ENCODE measurements at places on chromosomes 3 and 15.

DNA sequence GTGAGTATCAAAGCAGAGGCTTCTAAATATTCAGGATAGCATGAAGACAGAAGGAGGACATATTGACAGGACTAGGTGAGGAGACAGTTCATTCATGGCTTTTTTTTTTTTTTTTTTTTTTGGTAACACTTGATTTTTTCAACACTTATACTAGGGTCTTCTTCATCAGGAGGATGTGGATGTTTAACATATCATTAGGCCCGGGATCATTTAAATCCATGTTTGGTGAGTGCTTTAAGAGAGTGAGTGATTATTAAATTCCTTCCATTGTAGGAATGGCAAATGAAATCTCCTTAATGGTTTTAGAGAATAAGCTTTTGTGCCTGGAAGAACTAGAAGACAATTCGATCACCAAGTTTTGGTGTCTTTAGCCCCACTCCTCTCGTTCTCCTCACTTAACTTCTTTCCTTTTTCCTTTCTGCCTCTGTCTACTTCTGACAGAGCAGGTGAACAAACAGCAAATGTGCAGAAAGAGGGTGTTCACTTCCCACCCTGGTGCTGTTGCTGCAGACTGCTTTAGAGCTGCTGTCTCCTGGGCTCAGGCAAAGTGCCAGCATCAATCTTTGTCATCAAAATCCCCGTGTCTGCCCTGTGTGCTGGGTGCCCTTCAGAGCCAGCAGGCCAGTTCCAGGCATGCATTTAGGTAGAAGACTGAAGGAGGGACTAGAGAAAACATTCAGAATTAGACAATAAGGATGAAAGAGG lies 35.6 kb upstream of the RAB11A start:
- DNase-seq: no peak

- no peak for DNase-seq
Observed at GRCh38 chr3:45528429-45528828, 66.1 kb upstream of the LIMD1 start.

DNA sequence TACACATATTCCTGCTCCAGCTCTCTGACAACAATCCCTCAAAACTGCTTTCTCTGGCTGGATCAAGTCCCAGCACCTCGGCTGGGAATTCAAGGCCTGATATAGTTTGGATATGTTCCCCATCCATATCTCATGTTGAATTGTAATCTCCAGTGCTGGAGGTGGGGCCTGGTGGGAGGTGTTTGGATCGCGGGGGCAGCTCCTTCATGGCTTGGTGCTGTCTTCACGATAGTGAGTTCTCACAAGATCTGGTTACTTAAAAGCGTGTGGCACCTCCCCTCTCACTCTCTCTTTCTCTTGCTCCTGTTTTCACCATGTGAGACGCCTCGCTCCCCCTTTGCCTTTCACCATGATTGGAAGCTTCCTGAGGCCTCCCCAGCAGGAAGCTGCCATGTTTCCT lies 47.4 kb upstream of the SYN2 start:
- DNase-seq: no peak

- DNase-seq: no peak
Observed at GRCh38 chr3:119664370-119664769, 4.0 kb upstream of the POPDC2 start.

DNA sequence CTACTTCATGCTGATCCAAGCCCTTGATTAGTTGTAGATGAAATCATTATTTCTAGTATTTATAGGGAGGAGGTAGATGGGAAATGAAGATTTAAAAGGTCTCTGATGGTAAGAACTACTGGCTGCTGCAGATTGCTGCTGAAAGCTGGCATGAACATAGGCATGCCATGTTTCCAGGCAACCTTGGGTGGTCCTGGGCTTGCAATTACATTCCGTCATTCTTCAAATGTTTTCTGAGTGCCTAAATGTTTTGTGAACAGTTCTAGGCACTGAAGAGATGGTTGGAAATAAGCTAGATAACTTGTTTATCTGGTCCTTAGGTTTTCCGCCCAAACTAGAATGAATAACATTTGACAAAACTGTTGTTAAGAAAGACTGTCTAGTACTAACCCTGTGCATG lies 95.8 kb downstream of the KCNAB1 start:
- DNase-seq: no peak

DNA sequence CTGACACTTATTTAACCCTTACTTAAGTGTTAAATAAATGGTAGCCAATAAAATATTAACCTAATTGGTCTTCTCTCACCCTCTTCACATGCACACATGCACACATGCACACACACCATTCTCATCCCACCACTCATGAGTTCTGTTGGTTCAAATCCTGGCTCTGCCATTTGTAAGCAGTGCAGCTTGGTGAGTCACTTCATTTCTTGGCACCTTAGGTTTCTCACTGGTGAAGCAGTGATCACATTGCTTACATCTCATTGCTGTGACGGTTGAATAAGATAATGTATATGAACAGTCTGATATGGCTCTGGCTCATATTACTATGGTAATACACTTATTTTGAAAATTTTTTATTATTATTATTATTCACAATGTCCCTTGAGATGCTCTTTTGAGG lies 33.8 kb downstream of the RIOX2 start:
- no peak for DNase-seq

DNA sequence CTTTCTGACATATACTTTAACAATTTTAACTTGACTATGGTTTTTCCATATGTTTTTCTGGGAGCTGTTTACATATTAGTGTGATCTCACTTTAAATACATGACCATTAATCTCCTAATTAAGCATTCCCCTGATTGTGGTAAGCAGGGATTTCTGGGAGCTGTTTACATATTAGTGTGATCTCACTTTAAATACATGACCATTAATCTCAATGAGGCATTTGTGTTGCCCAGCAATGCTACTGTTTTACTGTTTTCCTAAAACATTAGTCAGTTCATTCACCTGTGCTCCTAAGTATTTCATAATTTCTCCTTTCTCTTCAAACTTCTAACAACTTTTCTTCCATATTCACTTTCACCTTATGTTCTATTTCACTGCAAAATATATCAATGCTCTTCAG lies 3.6 kb upstream of the GRAMD1C start:
- no peak for DNase-seq

- no peak for DNase-seq
Observed at GRCh38 chr15:75205064-75205395, 3.3 kb downstream of the C15orf39 start.

DNA sequence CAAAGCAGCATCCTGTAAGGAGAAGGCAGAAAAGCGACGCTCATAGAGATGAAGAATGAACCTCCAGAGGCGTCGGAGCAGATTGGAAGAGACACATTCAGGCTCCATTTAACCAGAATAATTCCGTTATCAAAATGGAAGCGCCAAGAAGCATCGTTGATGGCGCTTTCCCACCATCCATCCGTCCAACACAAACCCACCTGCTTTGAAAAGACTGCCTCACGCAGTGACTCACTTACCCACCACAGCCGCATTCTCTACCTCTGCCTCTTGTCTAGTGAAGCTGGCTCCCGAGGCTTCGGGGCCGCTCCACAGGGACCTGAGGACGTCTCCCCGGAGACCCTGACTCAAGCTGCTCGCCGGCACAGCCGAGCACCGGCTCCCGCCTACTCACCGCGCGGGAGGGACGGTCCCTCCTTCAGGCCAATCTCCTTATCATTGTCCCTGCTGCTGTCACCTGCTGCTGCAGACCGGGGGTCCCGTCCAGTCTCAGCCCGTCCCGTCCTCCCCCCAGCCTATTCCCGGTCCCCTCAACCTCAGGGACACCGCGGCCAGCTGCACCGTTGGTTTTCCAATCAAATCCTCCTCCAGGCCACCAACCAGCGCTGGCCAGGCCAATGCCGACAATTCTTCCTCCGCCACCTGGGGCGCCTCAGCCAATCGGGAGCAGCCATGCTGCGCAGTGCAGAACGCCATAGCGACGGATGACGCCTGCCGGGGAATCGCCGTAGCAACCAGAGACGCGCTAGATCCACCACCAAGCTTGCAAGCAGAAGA lies at the start of gene NEK10:
Gene NEK10 (minus strand): TSS at position 553 of the 777 bp plus-strand sequence. CDS start 16,501 bp downstream, outside the sequence.
- peak; percentile 99 for DNase-seq

GRCh38 chr3:9362731-9363530 lies at the start of gene THUMPD3:
TSS of gene THUMPD3 (plus strand) at chr3:9363054. CDS start at chr3:9365069, 2,015 bp downstream.
- DNase-seq: peak; percentile 64

DNA sequence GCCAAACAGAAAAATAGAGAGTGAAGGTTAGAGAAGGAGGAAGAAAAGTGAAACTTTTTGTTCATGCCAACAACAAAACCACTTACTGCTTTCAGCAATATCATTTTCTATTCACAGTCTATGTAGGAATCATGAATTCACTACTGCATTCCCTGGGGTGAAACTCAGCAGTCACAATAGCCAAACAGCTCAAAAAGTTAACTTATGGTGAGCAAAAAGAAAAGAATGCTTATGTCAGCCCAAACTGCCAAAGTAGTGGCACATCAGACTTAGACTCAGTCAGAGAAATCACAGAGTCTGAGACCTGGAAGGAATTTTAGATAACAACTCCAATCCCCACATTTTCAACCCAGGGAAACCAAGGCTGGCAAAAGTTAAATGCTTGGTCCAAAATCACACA lies 238.7 kb upstream of the TMCO5A start:
- no peak for DNase-seq

DNA sequence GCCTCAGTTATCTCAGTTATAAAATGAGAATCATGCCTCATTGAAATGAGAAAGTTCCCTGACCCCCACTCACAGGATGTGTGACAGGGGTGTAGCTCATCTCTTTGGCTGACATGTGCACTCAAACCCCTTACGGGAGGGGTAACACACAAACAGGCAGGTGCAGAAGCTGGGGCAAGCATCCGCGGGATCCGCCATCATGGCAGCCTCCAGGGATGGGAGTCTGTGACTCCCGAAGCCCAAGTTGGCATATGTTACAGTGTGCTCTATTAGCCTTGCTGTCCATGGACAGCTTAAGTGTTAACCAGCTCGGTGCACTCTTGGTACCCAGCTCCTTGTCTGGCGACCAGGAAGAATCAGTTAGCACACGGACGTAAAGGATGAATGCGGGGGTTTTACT lies 822.7 kb upstream of the SEMA6D start:
- DNase-seq: no peak

- no peak for DNase-seq
Observed at GRCh38 chr15:42604894-42605744, 29.7 kb downstream of the STARD9 start.

DNA sequence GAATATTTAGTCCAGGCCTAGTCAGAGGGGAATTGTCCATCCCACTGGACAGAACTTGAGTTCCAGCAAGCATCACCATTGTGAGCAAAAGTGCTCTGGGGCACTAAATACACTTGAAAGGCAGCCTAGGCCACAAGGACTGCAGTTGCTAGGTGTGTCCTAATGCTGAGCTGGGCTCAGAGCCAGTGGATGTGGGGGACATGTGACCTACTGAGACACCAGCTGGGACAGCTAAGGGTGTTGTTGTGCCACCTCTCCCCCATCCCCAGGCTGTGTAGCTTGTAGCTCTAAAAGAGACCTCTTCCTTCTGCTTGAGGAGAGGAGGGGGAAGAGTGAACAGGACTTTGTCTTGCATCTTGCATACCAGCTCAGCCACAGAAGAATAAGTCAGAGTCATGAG lies 120.9 kb downstream of the DTWD1 start:
- no peak for DNase-seq

DNA sequence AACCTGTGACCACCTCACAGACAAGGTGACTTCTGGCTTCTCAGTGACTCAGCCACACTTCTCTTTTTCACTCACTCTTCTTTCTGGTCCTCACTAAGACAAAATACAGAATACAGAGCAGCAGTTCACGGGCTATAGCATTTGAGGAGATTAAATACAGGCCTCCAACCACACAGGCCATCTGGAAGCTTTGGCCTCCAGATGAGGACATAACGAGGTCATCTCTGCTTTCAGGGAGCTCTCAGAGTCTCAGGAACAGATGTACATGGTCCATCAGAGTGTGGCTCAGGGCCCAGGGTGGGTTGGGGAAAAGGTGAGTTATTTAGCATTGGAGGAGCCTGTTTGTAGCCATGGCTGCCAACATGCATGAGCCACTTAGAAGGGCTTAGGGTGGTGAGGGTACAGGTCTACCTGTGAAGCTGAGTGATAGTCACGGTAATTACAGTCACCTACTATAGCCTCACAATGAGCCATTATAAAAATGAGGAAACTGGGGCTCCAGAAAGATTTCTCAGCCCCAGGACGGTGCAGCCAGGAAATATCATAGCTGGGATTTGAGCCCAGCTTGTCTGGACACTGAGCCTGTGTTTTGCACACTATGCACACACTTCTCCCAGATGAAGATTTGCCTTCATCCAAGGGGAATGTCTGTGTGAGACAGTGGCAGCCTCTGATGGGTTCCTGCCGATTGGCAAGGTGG lies 159.8 kb upstream of the CTDSPL start:
- DNase-seq: no peak

DNA sequence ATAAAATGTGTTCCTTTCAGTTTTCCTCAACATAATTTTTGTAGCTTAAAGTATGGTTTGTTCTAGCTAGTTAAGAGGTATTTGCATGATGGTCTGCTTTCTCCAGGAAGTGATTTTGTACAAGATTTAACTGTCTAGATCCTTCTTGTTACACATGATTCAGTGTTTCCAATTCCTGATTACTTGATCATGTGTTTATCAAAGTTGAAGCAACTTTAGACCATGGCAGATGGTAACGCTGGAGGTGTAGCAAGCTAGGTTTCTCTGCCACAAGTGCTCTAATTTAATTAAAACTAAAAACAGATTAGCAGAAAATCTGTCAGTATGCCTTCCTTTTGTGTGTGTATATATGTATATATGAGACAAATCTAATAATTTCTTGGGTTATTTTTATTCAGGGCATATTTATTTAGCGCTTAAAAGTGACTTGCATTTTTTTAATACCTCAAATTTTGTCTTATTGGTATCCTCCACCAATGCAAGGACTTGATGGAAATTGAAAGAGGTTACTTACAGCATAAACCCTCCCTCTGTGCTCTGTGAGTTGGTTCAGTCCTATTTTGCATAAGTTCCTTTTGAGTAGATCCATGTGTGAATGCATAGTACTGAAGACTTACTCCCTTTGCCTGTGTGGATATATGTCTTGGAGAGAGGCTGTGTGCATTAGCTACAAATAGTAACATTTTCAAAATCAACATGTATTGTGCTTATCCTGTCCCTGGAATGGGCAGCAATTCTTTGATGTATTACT lies 157.3 kb upstream of the CGNL1 start:
- no peak for DNase-seq

DNA sequence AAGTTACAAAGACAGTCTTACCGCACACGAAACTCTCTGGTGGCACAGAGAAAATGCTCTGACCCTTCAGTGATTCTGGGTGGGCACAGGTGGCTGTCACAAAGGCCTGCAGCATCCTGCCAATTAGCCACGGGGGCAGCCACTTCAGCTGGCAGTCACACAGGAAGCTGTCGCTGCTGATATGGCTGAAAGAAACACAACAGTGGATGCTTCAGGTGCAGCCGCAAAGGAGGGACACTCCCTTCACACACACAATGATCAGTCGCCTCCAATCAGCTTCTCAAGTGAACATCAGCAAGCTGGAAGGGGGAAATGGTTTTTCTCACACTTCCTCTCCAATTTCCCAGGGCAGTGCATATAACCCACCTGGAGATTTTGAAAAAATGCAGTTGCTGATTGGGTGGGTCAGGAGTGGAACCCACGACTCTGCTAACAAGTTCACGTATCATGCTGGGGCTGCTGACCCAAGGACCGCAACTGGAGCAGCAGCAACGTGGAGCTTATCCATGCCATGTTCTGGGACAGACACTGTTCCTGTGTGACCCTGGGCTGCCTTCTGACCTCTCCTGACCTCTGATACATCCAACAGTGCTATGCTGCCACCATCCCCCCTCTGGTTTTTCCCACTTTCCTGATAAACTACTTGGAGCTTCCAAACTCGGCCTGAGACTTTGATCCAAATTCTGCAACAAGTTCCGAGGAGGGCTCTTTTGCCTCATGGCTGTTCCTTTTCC lies 106.6 kb downstream of the LRIG1 start:
- DNase-seq: no peak

- DNase-seq: no peak
Observed at GRCh38 chr3:170368921-170369320, 11.4 kb downstream of the SKIL start.

GRCh38 chr15:62909257-62909656 lies 133.3 kb upstream of the TPM1 start:
- DNase-seq: no peak

Measured in D721Med (cell line).